Right lobe of liver (tissue), 6 donors: ENCODE measurements at places on chromosomes 1 and 21.

GRCh38 chr21:45895778-45896370 is 85.7 kb upstream of the COL6A1 start:
- no peak for DNase-seq

GRCh38 chr1:100028765-100029164 is 59.0 kb downstream of the SLC35A3 start:
- no peak for DNase-seq

DNA sequence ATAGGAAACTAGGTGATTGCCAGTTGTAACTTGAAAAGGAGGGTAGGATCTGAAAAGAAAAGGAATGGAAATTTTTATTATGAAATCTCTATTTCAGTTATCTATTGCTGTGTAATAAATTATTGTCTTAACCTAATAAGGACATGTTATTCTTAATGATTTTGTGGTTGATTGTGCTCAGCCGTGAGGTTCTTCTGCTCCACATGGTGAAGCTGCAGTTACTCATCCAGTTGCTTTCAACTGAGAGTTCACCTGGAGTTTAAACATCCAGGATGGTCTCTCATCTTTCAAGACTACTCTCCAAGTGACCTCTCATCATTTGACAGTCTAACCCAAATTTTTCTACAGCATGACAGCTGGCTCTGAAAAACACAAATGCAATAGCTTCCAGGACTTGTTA is 96.0 kb downstream of the ATG4C start:
- no peak for DNase-seq

- no peak for DNase-seq
These were observed 97.7 kb upstream of the BACE2 start for GRCh38 chr21:41070284-41070683.

- no peak for DNase-seq
These were observed 154.3 kb downstream of the IGSF21 start for GRCh38 chr1:18261891-18262290.

DNA sequence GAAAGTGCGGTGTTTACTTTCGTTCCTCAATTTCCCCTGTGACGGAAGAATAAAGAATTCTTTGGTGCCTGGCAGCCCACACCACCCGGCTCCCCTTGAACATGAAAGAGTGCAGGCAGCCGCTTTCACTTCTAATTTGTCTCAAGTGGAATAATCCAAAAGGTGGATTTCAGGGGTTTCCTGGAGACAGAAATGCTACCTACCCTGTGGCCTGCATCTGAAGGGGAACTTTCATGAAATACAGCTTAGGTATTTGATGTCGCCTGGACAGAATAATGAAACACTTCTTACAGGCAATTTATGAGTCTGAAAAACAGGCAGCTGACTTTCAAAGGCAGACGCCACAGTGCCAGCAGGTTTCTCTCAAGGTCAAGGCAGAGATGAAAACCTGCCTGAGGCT is 169.5 kb upstream of the USP24 start:
- DNase-seq = no peak
